ENCODE measurements at places on chromosomes 16 and 17.

GRCh38 chr16:8898660-8899318 is 16.6 kb downstream of the LITAFD start:
- no peak for DNase-seq

DNA sequence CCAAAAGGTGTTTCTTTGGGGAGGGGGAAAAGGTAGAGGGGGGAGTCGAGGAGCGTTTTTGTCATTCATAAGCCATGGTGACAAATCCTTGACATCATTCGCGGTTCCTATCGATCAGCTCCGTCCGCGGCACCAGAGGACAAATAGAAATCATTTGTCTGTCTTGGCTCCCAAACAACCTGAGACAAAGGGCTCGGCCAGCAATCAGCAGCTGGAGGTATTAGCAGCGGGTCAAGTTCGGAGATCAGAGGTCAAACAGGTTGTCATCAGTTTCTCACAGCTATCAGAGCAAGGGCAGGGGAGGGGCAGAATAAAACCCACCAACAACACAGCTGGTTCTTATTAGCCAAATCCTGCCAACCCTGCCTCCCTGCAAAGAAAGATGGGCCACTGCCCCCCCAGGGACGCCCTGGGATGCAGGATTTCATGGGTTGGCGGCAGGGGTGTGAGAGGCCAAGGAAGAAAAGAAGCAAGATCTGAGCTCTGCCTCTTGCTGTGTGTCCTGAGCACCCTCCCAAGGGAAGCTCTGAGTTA is 145.3 kb upstream of the LHX1 start:
- no peak for DNase-seq

DNA sequence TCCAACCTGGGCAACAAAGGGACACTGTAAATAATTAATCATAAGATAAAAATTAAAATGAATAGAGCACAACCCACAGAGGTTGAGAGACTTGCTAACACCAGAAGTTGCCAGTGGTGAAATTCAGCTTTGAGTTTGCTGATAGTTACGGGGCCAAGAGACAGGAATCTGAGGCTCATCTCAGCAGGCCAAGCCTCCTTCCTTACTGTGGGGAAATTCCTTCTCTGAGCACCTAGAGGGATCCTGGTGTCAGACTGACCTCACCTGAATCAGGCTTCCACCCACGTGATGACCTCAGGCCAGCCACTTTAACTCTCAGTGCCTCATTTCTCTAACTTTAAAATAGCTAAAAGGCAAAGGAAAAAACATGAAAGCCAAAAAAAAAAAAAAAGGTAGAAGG is 4.7 kb downstream of the ABAT start:
- no peak for DNase-seq

DNA sequence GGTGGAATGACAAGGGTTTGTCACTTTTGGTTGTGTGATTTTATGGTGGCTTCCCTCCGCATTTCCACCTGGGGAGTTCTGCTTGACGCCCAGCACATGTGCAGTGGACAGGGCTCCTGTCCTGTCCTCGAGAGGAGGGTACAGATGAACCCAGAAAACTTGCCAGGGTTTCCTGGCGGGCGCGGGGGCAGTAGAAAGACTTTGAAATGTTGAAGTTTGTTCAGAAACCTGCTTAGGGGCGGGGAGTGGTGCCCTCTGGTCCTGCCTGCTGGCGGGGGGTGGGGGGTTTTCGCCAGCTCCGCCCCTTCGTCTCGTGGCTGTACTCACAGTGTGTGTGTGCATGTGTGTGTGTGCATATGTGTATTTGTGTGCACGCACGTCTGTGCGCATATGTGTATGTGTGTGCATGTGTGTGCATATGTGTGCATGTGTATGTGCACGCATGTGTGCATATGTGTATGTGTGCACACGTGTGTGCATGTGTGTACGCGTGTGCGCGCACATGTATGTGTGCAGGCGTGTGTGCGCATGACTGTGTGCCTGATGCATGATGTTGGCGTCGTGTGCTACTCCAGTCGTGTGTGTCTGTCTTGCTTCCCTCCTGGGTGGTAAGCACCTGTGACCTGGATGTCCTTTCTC is 6.8 kb downstream of the FN3KRP start:
- DNase-seq, result no peak

GRCh38 chr17:62703261-62703775 is 75.8 kb downstream of the MRC2 start:
- DNase-seq, result peak; percentile 38

DNA sequence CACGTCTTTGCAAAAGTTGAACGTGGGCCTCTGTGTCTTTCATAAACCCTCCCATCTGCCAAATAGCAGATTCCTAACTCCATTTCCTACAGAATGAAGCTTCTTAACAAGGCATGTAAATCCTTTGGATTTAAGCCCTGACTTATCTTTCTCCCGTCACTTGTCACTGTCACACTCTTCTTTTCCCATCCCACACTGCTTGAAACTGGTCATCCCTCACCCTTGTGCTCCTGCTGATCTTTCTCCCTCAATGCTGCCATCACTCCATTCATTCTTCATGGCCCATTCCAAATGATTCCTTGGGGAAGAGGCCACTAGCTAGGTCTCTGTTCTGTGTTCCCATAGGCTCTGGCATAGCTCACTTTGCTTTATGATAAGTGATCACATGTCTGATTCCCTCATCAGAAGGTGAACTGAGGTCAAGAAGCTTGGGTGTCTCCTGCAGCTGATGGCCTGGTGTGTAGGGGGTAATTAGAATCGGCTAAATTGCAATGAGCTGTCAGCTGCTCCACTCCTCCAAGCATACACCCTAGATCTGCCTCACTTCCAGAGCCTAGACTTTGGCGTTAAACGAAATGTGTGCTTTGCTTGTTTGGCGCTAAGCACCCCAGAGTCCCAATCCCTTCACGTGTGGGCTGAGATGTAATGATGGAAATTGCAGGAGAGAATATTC is 61.7 kb downstream of the PECAM1 start:
- no peak for DNase-seq

GRCh38 chr16:49928176-49929041 is 72.5 kb upstream of the ZNF423 start:
- DNase-seq, result no peak

GRCh38 chr17:83152745-83153611 is 73.6 kb downstream of the METRNL start:
- DNase-seq, result no peak

DNA sequence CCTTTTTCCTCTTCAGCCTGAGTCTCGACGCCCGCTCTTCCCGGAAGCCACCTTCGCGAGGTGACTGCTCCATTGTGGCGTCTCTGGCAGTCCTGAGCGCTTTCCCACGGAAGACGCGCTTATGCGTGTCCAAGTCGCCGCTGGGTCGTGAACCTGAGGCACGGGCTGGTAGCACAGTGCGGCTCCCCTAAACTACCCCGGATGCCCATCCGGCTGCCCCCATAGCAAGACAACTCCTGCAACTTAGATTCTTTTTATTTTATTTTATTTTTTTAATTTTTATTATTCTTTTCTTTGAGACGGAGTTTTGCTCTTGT is 2.1 kb upstream of the ESRP2 start:
- no peak for DNase-seq

GRCh38 chr17:81385320-81386111 is 9.7 kb upstream of the BAHCC1 start:
- DNase-seq, result no peak

GRCh38 chr16:78742501-78743283 is 643.2 kb downstream of the WWOX start:
- DNase-seq, result no peak

DNA sequence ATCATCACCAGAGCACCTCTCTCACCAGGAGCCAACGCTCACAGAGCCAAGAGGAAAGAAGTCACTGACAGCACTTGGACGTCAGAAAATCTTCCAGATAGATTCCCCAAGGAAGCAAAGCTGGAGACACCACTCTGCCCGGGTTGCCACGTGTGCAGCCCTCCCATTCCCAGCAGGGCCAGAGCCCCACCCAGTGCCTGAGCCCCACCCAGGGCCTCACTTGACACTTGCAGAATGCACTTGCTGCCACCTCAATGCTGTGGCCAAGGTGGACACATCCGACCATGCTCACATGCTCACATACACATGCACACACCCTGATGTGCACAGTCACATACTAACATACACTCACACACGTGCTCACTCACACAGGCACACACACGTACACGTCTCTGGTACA is 240.7 kb downstream of the RBFOX3 start:
- DNase-seq, result no peak

DNA sequence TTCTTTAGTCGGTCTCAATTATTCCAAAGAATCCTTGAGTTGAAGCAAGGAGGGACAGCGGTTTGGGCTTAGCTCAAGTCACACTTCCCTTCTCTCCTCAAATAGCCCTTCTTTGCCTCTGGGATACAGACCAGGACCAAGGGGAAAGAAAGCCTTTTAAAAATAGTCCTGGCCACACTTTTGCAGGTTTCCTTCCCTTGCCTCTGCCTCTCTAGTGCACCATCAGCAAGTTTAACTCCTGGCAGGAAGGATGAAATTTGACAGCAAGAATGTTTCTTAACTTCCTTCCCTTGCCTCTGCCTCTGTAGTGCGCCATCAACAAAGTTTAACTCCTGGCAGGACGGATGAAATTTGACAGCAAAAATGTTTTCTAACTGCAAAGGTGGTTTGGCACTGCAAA is 7.2 kb upstream of the G6PC1 start:
- no peak for DNase-seq

DNA sequence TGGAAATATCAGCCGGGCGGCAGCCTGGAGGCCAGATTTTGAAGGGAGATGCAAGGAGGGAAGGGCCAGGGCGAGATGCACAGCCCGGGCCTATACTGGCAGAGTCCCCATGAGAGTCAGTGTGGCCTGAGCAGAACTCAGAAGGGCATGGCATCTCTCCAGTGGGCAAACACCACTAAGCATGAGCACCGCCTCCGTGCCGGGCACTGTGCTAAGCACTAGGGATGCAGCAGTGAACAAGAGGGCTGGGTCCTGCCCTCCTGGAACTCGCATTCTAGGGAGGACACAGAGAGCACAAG is 33.5 kb downstream of the TK2 start:
- no peak for DNase-seq

GRCh38 chr17:63434951-63435571 is 11.0 kb downstream of the CYB561 start:
- DNase-seq, result no peak

GRCh38 chr17:48282303-48282702 is 147.7 kb downstream of the SKAP1 start:
- no peak for DNase-seq

- no peak for DNase-seq
These were observed 11.4 kb upstream of the OGFOD3 start for GRCh38 chr17:82429824-82430223.

DNA sequence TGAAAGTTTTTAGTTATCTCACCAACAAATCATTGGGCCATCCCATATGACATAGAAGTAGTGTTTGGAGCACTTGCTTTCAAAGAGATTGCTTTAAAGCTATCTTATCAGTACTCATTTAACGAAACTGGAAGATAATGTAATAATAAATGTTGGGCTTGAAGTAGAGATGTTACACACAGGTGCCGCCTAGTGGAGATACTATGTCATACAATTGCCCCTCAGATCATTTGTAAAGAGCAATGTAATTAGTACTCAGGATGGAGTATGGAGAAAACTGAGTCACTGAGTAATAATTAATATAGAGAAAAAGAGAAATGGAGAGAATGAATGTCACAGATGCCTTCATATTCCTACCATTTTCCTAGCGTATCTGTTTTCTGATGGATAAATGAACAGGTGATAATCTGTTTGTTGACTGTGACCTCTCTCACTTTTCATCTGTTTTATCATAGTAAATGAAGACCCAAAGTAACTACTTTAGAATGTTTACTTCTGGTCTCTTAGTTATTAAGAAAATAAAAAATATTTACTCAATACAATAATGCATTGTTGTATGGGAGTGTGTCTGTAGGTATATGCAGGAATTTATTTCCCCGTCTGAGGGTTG is 80.4 kb downstream of the EFCAB5 start:
- peak; percentile 30 for DNase-seq

DNA sequence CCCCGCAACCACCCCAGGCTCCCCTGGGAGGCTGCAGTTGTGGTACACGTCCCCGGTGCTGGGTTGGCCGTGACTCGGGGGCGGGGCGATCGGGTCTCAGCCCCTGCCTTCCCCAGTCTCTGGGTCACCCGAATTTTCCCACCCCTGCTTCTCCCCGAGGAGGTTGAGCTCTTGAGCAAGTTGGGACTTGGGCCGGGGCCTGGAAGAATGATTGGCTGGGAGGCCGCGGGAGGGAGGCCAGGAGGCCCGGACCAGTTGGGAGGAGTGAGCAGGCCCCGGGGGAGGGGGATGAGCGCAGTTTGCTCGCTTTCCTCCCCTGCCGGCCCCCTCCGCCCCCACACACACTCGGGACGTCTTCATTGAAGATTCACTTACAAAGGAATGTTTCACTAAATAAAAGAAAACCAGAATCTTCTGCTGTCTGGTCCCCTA is 4.5 kb upstream of the HEXIM1 start:
- DNase-seq, result peak; percentile 92

DNA sequence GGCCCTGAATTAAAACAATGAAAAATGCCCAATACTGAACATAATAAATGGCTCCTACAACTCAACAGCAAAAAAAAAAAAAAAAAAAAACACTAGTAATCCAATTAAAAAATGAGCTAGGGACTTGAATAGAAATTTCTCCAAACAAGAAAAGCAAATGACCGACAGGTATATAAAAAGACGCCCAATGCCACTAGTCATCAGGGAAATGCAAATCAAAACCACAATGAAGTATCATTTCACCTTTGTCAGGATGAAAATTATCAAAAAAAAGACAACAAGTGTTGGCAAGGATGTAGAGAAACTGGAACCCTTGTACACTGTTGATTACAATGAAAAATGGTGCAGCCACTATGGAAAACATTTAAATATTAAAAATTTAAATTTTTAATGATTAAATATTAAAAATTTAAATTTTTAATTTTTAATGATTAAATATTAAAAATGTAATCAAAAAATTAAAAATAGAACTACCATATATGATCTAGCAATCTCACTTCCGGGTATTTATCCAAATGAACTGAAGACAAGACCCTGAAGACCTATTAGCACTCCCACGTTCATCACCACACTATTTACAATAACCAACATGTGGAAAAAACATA is 28.1 kb downstream of the BBS2 start:
- no peak for DNase-seq

DNA sequence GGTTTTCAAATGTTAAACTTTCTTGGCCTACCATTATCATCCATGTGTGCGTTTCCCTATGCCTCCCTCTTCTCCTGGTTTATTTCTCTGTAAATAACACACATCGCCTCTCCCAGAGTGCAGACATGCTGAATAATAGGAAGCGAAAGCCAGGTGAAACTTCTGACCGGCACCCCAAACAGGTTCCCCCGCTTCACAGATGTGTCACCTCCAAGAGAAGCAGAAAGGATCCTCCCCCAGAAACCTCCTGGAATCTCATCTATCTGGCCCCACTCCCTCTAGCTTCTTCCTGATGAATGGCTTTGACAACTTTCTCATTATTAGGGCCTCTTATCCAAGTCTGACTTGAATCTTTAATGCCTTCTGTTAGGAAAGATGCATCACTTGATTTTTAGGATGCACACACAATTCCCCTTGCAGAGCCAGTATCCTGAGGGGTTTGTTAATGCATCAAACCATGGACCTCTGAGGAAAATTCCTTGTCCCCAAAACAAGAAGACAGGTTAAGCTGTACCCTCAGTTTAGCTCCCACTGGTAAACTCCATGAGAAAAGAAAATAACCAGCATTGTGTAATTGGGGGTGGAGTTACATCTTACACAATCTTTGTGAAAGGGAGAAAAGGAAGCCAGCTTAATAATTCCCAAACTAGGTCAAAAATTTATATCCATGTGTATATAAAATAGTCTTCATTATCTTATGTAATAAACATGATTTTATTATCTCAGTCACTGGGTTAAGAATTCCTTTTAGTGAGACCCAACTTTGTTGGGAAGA is 20.1 kb upstream of the HYDIN start:
- DNase-seq, result no peak

- DNase-seq, result no peak
These were observed 49.0 kb downstream of the CACNG1 start for GRCh38 chr17:67093348-67093747.

GRCh38 chr17:78859051-78859450 is 18.4 kb upstream of the USP36 start:
- DNase-seq, result no peak

All from fibroblast of skin of abdomen (primary cell).